ENCODE measurements at places on chromosomes 12 and 14. TPM values are rescaled to one million over a fixed set of nuclear protein-coding genes. Genes with fewer than 3 reads are reported as not detected.

- no peak for DNase-seq
These were observed 649 bp upstream of the PLA2G1B start for GRCh38 chr12:120328228-120328627.

Gene FOXN3
- total RNA-seq, result 98.7 TPM

DNA sequence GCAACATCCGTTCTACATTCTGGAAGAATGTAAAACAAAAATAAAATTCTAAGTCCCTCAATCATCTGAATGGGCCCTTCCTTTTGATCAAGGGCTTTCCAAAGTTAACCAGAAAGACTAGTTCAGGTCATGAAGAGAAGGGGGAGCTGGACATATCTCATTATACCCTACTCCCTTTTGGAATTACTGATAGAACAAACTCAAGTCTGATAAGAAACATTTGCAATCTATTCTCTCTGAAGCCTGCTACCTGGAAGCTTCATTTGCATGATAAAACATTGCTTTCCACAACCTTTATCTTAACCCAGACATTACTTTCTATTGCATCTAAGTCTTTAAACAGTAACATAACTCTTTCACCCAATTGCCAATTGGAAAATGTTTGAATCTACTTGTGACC, 8.3 kb upstream of the ACSM4 start:
- DNase-seq, result no peak

Gene HCAR2
- total RNA-seq, result not detected

DNA sequence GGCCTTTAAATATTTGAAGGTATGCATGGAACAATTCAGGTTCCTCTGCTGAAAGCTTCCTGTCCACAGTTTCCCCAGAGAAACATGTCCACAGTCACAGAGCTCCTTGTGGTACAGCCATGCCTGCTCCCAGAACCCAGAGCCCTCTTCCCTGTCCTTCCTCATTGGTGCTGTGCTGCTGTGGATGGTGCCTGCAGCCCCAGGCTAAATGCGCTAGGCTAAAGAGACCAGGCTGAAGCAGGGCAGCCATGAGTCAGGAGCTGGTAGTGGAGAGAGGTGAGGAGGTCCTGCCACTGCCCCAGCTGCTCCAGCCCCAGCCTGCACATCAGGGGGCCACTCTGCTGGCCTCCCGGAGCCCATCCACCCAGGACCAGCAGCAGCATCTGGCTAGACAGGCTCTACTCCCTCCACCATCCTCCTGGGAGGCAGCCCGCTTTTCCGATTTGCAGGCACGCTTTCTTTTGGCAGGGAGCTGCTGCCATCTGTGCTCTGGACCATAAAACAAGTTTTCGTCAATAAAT, 65.4 kb upstream of the DDX11 start:
- no peak for DNase-seq

Gene WNT1
- not detected for total RNA-seq

DNA sequence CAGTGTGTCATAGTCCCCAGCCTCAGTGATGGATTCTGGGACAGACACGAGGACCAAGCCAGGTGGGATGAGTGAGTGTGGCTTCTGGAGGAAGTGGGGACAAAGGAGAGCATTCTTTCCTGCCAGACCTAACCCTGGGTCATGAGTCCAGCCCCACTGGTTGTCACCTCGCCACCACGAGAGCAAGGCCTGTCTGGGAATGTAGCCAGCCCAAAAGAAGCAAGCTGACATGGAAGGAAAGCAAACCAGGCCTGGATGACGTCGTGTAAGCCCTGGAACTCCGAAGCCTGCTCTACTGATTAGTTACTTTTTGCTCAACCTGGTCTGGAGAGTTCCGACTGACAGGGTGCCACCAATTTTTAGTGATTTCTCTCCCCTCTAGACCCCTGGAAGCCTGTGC, 105.9 kb downstream of the SINHCAF start:
- no peak for DNase-seq

DNA sequence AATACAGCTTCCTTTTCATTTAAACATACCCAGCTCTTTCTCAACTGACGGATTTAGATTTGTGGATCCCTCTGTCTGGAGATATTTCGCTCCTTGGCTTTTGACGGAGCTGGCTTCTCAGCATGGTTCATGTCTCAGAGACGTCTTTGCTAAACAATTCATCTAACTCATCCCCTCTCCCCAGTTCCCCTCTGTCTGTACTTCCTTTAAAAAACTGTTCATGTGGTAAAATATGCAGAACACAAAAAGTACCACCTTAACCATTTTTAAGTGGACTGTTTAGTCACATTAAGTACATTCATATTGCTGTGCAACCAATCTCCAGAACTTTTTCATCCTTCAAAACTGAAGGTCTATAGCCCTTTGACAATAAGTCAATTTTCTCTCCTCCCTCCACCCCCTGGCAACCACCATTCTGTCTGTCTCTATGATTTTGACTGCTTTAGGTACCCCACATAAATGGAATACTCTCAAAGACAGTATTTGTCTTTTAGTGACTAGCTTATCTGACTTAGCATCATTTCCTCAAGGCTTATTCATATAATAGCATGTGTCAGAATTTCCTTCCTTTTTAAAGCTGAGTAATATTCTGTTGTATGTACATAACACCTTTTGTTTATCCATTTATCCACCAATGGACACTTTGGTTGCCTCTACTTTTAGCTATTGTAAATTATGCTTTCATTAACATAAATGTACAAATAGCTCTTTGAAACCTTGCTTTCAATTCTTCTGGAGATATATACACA, 399.8 kb upstream of the SOX5 start:
- DNase-seq, result no peak

DNA sequence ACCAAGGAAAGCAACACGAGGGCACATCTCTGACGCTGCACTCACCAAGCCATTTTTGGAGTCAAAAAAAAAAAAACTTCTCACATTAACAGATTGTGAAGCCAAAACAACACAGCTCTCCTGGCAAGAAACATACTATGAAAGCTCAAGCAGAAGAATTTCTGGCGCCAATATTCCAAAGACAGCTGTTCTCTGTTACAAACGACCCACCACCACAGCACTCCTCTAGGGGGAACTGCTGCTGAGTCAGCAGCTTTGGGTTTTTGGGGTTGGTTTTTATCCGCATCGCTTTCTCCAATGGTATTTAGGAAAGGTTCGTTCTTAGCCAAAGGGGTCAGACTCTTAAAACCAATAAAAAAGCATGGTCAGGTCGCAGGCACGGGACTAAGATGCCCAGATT, 379.4 kb downstream of the RPS29 start:
- no peak for DNase-seq

Gene NELL2
- total RNA-seq, result 0.22 TPM

DNA sequence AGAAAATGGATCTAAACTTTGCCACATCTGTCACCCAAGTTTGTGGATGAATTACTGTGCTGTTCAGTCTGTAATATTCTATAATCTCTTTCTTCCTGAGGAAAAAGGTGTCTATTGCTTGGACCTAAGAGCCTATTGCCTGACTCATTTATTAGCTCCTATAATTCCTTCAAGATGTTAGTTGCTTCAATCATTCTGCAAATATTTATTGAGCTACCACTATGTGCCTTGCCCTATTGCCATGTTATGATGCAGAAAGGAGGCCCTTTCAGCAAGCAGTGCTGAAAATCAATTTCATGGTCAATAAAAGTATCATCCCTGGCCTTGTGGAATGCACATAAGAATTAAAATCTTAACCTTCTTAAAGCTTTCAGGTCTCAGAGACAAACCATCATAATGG, 113.6 kb downstream of the CCER1 start:
- DNase-seq, result no peak

GRCh38 chr14:26113911-26114640, 483.8 kb downstream of the NOVA1 start:
- DNase-seq, result no peak

Gene OR6C6
- total RNA-seq, result not detected

Gene CCDC175
- not detected for total RNA-seq

Measured in tibial nerve (tissue), 4 donors.